Glutamatergic neuron (in vitro differentiated cells): ENCODE measurements at places on chromosomes 2 and 18.

DNA sequence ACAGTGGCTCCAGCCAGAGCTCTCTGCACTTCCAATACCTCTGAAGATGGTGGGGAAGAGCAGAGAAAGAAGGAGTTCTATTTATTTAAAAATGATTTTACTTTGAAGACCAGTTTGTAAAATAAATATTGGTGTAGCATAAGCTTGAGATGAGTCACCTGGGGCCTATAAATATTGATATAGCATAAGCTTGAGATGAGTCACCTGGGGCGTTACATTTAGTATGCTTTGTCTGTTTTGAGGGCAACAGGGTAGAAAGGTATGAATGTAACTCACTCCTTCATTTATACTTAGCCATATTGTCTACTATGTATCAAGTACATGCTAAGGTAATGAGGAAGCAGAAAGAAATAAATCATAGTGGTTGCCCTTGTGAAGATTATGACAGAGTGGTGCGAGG lies 7.7 kb upstream of the SULT1C4 start:
- no peaks in the 10 kb centered on the region for H3K36me3 ChIP-seq
- no peak overlapping the region for H3K27ac ChIP-seq
- DNase-seq = no peak
- H3K4me3 ChIP-seq = no peak overlapping the region

DNA sequence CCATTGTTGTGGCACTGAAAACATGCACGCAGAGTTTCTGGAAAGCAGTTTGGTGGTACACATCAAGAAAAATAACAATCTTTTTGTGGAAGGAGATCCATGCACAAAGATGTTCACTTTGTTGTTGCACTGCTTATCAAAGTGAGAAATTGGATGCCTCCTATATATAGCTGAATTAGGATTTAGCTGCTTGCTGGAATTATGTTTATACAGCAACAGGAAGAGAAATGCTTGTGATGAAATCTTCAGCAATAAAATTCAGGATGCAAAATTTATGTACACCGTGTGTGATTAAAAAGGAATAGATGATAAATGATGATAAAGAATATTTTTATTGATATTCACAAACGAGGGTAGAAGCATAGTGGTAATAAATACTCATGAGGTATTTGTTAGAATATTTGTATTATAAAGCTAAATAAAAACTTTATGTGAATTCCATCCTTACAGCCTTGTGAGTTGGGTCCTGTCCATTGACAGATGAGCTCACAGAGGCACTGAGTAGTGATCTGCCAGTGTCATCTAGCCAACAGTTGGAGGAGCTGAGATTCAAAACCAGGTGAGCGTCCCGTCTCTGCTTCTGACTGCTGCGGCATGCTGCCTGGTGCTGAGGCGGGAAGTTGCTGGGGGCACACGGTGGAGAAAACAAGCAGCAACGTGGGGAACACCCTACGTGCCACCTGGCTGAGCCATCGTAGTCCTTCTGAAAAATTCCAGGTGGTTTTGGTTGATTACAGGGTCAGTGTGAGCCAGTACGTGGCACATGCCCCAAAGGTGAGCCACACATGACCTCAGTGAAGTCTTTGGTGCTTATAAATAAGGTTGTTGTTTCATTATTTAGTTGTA lies 80.2 kb downstream of the ASAP2 start:
- no peak overlapping the region for H3K4me3 ChIP-seq
- no peak for DNase-seq
- peaks cover 3% of the 10 kb centered on the region for H3K27me3 ChIP-seq
- H3K4me1 ChIP-seq = peaks cover 22% of the 10 kb centered on the region
- no peaks in the 10 kb centered on the region for H3K36me3 ChIP-seq
- no peak overlapping the region for H3K27ac ChIP-seq

DNA sequence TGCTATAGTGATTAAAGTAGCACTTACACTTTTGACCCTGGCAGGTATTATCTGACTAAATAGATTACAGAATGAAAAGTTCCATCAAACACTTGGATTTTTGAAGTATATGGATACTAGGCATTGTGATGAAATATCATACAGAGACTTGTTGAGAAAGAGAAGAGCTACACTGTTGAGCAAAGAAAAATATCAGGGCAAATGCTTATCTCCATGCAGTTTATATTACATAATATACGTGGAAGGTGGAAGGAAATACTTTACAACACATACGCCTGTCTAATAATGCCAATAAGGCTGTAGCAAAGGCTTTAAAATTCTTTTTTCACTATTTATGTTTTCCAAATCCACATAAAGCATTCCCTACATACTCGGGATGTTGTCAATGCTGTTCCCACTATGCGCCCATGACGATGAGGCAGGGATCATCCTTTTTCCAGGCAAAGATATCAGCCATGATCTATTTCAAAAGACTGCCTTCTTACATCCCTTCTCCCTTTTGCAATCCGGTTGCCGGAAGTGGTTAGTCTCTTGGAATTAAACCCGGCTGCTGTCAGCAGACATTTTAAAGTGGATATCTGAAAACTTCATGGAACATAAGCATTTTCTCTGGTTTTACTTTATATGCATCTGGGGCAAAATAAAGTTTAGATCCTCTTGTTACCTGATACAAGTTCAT lies 92.6 kb upstream of the ITGA4 start:
- no peaks in the 10 kb centered on the region for H3K36me3 ChIP-seq
- DNase-seq = no peak
- H3K27me3 ChIP-seq = peaks cover 3% of the 10 kb centered on the region
- no peaks in the 10 kb centered on the region for H3K4me1 ChIP-seq
- H3K27ac ChIP-seq = no peak overlapping the region

GRCh38 chr2:134401789-134402188 lies 147.9 kb downstream of the MGAT5 start:
- peaks cover 27% of the 10 kb centered on the region for H3K4me1 ChIP-seq
- no peak for DNase-seq
- no peak overlapping the region for H3K4me3 ChIP-seq

- peaks cover 2% of the 10 kb centered on the region for H3K27me3 ChIP-seq
- no peak overlapping the region for H3K27ac ChIP-seq
These were observed 351.3 kb downstream of the GPD2 start for GRCh38 chr2:156787517-156787916.

GRCh38 chr18:43661570-43661969 lies 384.3 kb upstream of the SYT4 start:
- no peak overlapping the region for H3K4me3 ChIP-seq
- DNase-seq = no peak
- H3K4me1 ChIP-seq = peaks cover 3% of the 10 kb centered on the region

DNA sequence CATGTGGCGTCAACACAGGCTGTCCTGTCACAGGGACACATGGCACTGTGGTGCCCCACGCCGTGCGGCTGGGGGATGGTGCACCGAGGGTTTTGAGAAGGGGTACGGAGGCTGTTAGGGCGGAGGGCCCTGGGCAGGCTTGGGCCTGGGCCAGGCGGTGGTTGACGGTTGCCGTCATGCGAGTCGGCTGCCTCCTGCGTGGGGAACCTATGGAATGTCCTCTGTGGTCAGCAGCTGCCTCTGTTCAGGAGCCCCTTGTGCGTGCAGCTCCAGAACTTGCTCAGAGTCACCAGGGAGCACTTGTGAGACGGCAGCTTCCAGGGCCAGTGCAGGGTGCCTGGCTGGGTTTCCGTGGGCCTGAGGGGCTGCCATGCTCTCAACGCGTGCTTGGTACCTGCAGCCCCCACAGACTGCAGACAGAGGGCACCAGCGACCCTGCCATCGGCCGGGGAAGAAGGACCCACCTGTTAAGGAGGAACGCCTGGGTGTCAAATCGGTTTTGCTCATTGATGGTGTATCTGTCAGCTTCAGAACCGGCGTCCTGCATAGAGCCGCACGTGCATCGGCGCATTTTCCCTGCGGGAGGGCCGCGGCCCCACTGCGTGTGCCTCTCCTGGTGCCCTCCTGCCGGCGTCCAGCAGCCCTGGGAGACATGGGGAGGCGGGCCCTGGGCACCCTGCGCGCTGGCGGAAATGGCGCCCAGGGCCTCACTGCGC lies 10.0 kb upstream of the D2HGDH start:
- no peak for DNase-seq
- peaks cover 29% of the 10 kb centered on the region for H3K36me3 ChIP-seq
- no peak overlapping the region for H3K27ac ChIP-seq
- H3K4me1 ChIP-seq = no peaks in the 10 kb centered on the region
- peaks cover 4% of the 10 kb centered on the region for H3K27me3 ChIP-seq
- H3K4me3 ChIP-seq = no peak overlapping the region
